ENCODE measurements at places on chromosomes 12 and 14.

- no peak for DNase-seq
Measured at GRCh38 chr12:98369581-98369980, 145.8 kb upstream of the TMPO start.

GRCh38 chr14:73055251-73055650, 3.1 kb upstream of the RBM25 start:
- no peak for DNase-seq

GRCh38 chr14:80202888-80203562, 8.3 kb downstream of the DIO2 start:
- no peak for DNase-seq

- no peak for DNase-seq
Measured at GRCh38 chr12:31749024-31749704, 20.3 kb upstream of the AMN1 start.

All from activated CD8-positive, alpha-beta memory T cell treated with anti-CD3 and anti-CD28 coated beads for 4 hours (primary cell).